ENCODE measurements at places on chromosomes 4 and X. TPM values are rescaled to one million over a fixed set of nuclear protein-coding genes. Genes with fewer than 3 reads are reported as not detected.

The ADH1B gene
- total RNA-seq = not detected

DNA sequence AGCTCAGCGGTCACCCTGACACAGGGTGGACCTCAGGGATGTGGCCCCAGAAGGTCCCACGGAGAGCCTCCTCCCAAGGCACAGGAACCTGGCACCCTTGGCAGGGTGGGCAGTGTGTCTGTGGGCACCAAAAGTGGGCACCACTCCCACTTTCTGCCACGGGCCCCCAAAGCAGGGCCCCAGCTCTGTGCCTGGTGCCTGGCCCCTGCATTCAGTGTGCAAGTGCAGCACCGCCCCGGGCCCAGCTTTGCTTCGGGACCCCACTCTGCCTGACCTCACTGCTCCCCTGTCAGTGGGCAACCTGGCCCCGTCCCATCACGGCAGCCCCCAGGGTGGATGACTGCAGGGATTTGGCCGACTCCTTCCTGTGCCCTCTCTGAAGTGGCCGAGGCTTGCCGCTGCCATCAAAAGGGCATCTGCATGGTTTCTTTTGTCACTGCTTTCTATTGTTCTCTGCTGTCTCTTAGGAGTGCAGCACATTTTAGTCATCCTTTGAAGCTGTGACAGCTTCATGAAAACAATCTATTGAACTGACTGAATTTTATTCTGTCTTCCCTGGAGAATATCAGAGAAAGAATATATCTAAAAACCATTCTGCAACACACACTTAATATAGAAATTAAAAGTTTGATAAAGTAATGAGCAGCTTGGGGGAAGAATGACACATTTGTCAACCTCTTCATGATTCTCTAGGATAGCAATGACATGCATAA is 302.4 kb downstream of the FAM47B start:
- no peak overlapping the region for H3K4me3 ChIP-seq
- H3K36me3 ChIP-seq = no peaks in the 10 kb centered on the region
- H3K27ac ChIP-seq = no peak overlapping the region
- H3K27me3 ChIP-seq = no peaks in the 10 kb centered on the region
- no peaks in the 10 kb centered on the region for H3K4me1 ChIP-seq

- no peak overlapping the region for H3K27ac ChIP-seq
- no peaks in the 10 kb centered on the region for H3K4me1 ChIP-seq
- H3K36me3 ChIP-seq = no peaks in the 10 kb centered on the region
- H3K4me3 ChIP-seq = no peak overlapping the region
- DNase-seq = no peak
These were observed 154.2 kb downstream of the FHIP1A start for GRCh38 chr4:151563194-151563593.

DNA sequence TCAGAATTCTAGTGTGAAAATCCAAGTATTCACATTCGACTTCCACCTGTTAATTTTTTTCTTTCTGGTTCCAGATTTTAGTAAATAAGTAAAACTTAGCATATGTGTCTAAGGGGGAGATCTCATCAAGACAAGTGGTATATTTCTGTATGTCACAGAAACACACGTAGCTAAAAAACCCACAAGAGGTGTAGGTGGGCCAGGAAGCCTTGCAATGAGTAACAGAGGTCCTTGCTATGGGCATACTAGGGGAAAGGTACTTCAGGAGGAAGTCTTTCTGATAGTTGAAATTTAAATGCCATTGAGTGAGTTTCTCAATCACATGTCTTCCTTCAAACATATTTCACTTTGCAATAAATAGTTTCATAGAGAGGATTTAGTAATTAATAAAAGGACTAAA is 315.8 kb downstream of the MID1IP1 start:
- H3K27ac ChIP-seq = no peak overlapping the region
- H3K36me3 ChIP-seq = no peaks in the 10 kb centered on the region
- no peak overlapping the region for H3K4me3 ChIP-seq
- DNase-seq = no peak

DNA sequence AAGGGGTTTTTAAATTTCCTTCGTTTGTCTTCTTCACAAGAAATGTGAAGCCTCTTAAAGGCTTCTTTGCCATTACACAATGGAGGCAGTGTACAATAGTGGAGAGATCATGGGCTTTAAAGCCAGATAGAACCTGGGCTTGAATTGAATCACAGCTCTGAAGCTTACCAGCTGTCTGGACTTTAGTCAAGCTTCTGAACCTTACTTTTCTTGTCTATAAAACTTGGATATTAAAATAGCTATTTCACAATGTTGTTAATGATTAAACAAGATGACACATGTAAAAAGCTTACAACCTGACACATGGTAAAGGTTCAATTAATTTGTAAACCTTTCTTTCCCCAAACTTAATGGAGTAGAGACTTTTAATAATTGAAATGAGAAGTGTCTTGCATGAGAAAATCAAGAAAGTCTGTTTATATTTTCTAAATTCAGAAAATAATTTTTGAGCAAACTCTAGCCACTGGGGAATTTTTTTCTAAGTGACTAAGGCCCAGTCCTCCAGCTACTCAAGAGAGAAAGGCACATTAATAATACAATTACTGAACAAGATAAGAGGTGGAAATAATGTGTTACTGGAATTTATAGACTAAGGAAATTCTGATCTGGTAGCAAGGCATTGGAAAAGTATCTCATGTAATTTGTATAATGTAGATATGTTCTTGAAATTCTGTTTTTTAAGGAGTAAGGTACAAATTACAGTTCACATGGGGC is 21.7 kb upstream of the TBC1D8B start:
- no peaks in the 10 kb centered on the region for H3K27me3 ChIP-seq
- H3K36me3 ChIP-seq = no peaks in the 10 kb centered on the region
- no peaks in the 10 kb centered on the region for H3K4me1 ChIP-seq
- DNase-seq = no peak
- no peak overlapping the region for H3K27ac ChIP-seq
- H3K4me3 ChIP-seq = no peak overlapping the region

DNA sequence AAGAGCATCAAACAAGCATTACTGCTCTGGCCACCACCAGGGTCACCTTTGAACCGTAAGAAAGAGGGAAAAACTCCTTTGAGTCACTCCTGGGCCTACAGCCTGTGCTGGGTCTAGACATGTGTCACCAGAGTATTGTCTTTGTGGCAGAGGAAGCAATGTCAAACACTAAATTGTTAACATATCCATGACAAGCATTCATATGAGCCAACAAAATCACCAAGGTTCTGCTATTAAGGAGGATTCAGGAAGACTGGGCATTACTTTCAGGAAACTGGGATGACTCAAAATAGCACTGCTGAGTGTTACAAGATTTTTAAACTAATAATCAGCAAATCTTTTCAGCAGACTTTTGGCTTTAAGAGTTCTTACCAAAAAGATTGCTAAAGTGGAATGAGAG is 28.1 kb downstream of the LGI2 start:
- no peaks in the 10 kb centered on the region for H3K27me3 ChIP-seq
- no peak overlapping the region for H3K4me3 ChIP-seq
- H3K36me3 ChIP-seq = no peaks in the 10 kb centered on the region
- no peak overlapping the region for H3K27ac ChIP-seq
- H3K4me1 ChIP-seq = no peaks in the 10 kb centered on the region
